M059J (cell line): ENCODE measurements at places on chromosomes 2 and 18. TPM values are rescaled to one million over a fixed set of nuclear protein-coding genes. Genes with fewer than 3 reads are reported as not detected.

DNA sequence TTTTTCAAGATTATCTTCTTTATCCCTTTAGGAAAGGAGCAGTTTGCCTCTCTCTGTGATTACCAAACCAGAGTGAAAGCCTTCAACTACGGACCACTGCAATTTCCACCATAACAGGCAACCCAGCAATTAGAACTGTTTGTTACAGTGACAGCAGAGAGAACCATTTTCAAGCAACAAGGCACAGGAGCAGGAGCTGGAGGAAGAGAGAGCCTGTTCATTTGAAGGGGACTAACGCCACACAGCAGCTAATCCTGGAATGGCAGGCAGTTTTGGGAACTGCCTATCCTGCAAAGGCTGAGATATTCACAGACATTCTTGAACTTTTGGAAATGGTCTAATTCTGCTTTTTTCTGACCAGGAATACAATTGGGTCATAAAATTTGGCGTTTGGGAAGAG lies 1541.9 kb upstream of the PIK3C3 start:
- peak; percentile 58 for DNase-seq

- DNase-seq, result no peak
Observed at GRCh38 chr2:126866451-126866850, 32.2 kb upstream of the TEX51 start.

DNA sequence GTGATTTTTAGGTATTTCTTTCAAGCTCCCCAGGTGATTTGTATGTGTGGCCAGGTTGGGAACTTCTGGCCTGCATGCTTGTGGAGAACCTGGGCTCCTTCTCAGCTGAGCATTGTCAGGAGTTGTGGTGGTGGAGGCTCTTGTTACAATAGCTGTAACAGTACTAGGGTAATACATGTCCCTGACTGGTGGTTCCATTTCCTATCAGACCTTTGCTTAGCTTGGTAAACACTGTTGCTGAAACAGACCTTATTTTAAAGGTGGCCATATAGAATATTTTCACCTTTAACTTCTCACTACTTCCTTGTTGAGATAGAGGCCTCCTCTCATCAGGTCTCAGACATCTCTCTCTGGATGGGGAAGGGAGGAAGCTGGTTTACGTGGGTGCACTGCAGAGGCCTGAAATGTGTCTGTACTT lies 79.2 kb downstream of the SETBP1 start:
- no peak for DNase-seq

DNA sequence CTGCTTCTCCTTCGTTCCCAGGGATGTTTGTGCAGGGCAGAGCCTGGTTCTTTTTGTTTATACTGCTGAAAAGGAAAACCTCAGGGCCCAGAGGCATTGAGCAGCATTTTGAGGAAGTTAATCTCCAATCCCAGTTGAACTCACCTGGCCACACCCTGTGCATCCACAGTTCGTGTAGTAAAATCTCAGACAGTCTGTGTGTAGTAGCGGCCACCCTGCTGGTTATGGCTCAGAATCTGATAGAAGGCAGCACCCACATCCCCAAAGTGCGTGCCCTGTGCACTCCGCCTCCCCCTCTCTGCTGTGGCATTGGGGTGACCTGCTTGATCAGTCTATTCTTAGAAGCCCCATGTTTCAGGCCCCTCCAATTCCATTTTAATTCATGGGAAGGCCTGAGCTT lies 10.9 kb downstream of the TRIB2 start:
- no peak for DNase-seq

- DNase-seq, result no peak
Observed at GRCh38 chr18:64116571-64117175, 32.2 kb downstream of the LINC00305 start.

- DNase-seq, result no peak
Observed at GRCh38 chr2:7356909-7357584, 439.8 kb downstream of the RNF144A start.

GRCh38 chr2:30694286-30695055 lies 112.8 kb downstream of the CAPN13 start:
- DNase-seq, result no peak

GRCh38 chr2:202091476-202091875 lies 18.4 kb downstream of the KIAA2012 start:
- DNase-seq, result no peak

The ACP1 gene
- 99.4 and 125 TPM in 2 replicates for total RNA-seq
